ENCODE measurements at places on chromosomes 11 and 22.

GRCh38 chr22:43186272-43187170 lies at the start of gene TTLL12:
TTLL12 (minus strand) TSS chr22:43187134; CDS start chr22:43187069, 65 bp downstream.
- no peak for DNase-seq

DNA sequence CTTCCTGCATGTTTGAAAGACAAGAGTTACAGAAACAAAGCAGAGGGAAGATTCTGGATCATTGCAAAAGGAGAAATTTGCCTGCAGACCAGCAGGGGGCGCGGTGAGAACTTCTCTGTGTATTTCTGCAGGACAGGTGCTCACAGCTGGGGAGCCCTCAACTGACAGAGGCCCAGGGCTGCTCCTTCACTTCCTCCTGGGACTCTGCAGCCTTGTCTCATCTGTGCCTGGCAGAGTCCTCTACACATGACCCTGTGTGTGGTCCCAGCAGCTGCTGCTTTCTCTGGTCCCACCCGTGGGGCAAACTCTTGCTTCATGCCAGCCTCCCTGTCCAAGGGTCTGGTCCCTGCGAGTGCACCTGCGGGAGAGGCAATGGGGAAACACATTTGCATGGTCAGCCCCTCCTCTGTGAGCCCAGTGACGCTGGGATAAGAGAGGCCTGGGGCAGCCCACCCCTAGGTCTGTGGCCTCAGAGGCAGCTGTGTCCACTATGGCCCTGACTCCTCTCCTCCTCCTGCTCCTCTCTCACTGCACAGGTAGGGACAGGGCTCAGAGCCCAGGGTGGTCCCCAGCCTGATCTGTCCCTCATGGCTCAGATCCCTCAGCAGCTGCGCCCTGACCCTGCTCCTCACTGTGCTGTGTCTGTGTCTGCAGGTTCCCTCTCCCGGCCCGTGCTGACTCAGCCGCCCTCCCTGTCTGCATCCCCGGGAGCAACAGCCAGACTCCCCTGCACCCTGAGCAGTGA lies 43.2 kb upstream of the VPREB1 start:
- DNase-seq, result peak; percentile 54

GRCh38 chr11:95762534-95762933 lies 27.0 kb downstream of the FAM76B start:
- no peak for DNase-seq

DNA sequence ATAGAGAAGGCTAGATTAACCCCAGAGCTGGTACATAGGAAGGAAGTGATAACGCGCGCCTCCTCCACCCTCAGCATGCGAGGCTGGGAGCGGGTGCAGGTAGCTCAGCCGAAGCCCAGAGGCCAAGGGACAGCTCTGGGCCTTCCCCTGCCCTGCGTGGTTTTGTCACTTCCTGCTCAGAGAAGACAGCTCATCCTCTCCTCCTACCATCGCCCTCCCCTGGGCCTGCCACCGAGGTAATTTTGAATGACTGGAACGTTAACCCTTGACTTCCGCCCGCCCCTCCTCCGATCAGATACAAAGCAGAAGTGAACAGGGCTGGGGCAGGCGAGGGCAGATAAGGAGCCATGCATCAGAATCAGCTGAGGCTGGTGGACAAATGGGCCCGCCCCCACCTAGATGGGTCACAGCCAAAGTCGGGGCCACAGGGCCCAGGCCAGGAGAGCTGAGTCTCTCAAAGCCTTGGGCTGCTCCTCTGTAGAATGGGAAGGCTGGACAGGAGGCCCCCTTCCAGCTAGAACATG lies 1.6 kb downstream of the RAC2 start:
- peak; percentile 81 for DNase-seq

DNA sequence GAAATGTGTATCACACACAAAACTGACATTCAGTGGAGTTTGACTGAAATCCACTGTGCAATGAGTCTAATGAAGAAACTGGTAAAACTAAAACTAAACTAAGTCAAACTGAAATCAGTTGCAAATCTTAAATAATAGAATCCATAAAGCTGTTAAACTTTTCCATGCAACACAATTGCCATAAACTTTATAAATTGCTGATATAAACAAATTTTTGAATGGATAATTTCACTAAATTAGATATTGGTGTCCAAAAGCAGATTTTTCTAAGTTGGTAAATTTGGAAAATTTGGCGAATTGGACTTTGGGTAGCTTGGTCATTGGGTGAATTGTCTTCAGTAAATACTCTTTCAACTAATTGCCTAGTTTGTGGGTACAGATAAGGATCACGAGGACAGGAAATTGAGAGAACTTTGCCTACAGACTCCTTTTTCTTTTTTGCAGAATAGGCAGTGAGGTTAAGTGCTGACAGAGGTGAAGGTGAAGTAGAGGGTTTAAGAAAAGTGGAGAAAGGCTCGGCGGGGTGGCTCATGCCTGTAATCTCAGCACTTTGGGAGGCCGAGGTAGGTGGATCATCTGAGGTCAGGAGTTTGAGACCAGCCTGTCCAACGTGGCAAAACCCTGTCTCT lies 12.8 kb downstream of the MRPL17 start:
- no peak for DNase-seq

DNA sequence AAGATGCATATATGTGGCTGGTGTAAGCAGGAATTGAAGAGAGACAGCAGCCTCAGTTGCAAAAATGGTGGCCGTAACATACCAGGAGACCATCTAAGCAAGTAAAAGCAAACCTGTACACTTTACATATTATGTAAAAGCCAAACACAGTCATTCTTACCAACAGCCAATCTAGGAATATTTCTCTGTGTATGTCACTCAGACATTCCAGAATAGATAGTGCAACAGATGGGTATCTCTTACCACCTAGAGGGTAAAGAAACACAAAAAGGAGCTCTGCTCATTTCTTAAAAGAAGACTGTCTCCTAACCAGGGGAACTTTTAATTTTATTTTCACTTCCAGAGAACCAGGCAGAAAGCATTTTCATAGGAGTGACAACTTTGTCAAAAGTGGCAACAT lies 38.7 kb downstream of the GLYAT start:
- DNase-seq, result no peak

DNA sequence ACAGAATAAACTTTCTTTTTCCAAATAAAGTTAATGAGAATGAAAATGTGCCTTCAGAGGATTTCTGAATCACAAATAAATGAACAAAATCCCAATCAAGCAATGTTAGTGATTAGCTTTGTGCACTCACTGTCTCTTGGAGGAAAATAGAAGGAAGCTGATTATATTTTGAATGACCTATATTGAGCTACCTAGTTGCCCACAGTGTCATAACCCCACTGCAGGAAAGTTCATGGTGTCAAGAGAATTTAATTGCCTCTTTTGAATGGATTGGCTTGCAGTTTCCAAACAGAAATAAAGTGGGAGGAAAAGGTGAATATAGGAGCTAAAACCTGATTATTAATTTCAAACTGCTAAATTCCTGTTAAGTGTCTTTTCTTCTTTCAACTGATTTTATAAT lies 515.9 kb downstream of the JRKL start:
- DNase-seq, result no peak

DNA sequence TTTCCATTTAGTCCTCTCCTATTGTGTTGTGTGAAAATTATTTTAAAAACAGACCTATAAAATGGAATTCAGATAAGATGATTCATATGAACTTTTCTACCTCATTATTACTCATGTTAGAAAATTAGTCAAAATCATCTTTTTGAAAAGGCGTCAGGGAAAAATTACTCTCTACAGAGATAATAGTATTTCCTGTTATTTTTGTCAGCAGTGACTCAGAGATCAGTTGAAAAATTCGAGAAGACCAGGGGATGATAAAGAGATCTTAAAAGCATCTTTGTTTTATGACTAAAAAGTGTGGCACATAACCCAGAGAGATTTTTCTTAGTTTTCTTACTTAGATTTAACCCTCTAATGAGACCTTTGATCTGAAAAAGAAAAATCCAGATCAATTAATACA lies 157.9 kb upstream of the CARD18 start:
- DNase-seq, result no peak

- DNase-seq, result no peak
Observed at GRCh38 chr22:25563761-25564319, 635 bp upstream of the GRK3 start.

DNA sequence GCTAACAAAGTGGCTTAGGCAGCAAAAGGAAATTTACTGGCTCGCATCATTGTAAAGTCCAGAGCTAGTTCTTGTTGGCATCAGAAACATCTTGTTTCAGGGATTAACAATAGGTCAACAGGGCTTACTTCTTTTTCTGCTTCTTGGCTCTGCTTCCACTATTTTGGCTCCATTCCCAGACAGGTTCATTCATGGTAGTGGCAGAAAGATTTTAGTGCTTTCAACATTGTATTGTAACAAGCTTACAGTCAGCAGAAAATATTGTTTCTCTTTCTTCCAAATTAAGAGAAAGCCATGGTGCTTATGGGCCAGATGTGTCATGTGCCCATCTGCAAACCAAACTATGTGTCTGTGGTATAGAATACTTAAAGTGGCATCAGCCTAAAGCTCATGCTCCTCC lies 315.6 kb downstream of the RAB38 start:
- DNase-seq, result no peak

GRCh38 chr11:2808850-2809846 lies 76.4 kb downstream of the CDKN1C start:
- no peak for DNase-seq

DNA sequence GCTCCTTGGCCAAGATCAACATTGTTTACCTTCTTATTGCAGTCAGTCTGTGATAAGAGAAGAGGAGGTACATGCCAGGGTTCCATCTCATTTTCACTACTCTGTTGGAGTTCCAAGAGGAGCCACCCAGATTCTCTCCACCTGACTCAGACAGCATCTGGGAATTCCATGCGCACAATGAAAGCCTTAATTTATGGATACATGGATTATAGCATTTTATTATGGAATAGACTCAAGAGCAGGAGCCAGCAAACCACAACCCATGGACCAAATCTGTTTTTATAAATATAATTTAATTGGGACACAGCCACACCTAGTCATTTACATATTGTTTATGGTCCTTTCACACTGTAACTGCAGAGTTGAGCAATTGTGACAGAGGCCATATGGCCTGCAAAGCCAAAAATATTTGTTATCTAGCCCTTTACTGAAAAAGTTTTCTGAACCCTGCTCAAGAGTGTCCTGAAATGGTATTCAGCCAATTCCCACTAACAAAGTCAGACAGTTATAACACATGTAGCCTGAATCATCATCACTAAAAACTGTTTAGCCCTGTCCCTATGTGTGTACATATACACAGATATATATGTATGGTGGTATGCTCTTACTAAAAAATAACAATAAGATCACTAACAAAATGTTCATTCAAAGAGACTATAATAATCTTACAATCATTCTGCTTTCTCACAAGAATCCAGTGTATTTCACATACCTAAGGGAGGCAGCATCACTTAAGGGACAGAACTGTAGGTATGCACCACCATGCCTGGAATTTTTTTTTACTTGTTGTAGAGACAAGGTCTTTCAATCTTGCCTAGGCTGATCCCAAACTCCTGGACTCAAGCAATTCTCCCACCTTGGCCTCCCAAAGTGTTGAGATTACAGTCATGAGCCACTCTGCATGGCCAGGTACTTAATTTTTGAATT lies 104.5 kb upstream of the TEAD1 start:
- DNase-seq, result no peak

DNA sequence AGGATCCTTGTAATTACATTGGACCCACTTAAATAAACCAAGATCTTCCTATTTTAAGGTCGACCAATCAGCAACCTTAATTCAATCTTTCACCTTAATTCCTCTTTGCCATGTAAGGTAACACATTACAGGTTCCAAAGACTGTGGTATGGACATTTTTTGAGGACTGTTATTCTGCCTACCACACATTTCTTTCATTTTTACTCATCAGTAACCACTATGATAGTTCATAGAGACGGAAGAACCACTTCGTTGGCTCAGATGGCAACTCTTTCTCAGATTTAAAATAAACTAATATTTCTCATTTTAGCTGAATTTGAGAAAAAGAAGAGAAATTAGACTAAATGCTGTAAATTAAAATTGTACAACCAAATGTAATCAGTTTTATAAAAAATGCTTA lies 96.3 kb downstream of the PAX6 start:
- no peak for DNase-seq
